Aorta (tissue), 5 donors: ENCODE measurements at places on chromosomes 11 and 22. TPM values are rescaled to one million over a fixed set of nuclear protein-coding genes. Genes with fewer than 3 reads are reported as not detected.

Gene MMP8
- total RNA-seq, result 0.42 TPM

Gene FTH1
- total RNA-seq, result 2,602 TPM

Gene ST14
- total RNA-seq, result 3.6 TPM

Gene ASPHD2
- total RNA-seq, result 2.6 TPM

Gene MPZL2
- total RNA-seq, result 52.7 TPM

Gene CLMP
- 70.9 TPM for total RNA-seq

DNA sequence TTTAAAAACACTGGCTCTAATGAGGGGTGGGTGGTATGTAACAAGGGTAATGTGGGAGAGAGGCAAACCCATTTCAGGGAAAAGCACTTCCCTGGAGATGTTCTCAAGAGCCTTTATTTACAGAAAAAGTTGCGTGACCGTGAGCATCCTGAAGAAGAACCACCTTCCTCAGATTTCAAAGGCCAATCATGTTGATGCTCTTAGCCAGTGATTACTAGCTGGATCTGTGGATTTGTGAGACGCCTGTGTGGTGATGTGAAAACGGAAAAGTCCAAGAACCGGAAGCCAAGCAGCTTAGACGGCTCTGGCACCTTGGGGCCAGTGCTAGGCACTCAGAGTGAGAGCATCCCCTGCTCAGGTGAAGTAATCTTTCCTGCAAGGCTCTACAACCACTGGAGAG lies 12.6 kb upstream of the UBASH3B start:
- H3K36me3 ChIP-seq, result no peaks in the 10 kb centered on the region
- no peak overlapping the region for H3K27ac ChIP-seq
- no peak overlapping the region for H3K4me3 ChIP-seq
- no peaks in the 10 kb centered on the region for H3K4me1 ChIP-seq
- peak; percentile 34 for DNase-seq

DNA sequence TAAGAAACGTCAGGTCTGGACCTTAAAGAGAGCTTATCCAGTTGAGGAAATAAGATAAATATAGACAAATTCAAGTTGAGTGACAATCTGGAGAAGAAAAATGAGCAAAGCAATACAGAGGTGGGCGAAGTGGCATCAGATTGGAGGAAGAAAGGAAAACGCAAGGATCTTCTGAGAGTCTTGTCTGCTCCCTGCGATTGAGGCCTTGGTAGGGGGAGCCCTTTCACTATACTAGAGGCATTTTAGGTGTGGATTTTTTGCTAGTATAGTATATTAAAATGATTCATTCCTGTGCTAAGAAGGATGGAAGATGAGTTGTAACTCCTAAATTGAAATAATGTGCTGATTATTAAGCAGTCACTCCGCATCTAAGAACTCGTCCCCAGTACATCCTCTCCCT lies 8.1 kb downstream of the NUP50 start:
- no peak overlapping the region for H3K4me3 ChIP-seq
- no peak for DNase-seq
- no peaks in the 10 kb centered on the region for H3K4me1 ChIP-seq
- H3K36me3 ChIP-seq, result peaks cover 3% of the 10 kb centered on the region
- H3K27ac ChIP-seq, result no peak overlapping the region
- H3K27me3 ChIP-seq, result no peaks in the 10 kb centered on the region

- no peaks in the 10 kb centered on the region for H3K27me3 ChIP-seq
- no peaks in the 10 kb centered on the region for H3K36me3 ChIP-seq
- peak overlapping the region; percentile 13 for H3K27ac ChIP-seq
- DNase-seq, result no peak
These were observed 7.2 kb downstream of the IRAG1 start for GRCh38 chr11:10686311-10686710.

DNA sequence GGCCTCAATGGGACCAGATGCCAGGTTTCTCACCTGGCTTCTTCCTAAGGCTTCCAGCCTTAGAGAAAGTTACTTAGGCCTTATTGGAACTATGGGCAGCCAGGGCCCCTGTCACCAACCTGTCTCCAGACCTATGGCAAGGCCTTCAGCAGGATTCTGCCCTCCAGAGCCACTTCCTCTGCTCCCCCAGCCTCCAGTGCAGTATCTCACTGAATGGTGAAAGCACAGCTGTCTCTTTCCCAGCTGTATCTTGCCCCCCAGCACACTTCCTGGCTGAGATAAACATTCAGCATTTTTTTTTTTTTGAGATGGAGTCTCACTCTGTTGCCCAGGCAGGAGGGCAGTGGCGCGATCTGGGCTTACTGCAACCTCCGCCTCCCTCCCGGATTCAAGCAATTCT lies 1.5 kb downstream of the SLC2A11 start:
- H3K27me3 ChIP-seq, result no peaks in the 10 kb centered on the region
- H3K4me1 ChIP-seq, result peaks cover 2% of the 10 kb centered on the region
- no peak for DNase-seq
- H3K36me3 ChIP-seq, result no peaks in the 10 kb centered on the region

DNA sequence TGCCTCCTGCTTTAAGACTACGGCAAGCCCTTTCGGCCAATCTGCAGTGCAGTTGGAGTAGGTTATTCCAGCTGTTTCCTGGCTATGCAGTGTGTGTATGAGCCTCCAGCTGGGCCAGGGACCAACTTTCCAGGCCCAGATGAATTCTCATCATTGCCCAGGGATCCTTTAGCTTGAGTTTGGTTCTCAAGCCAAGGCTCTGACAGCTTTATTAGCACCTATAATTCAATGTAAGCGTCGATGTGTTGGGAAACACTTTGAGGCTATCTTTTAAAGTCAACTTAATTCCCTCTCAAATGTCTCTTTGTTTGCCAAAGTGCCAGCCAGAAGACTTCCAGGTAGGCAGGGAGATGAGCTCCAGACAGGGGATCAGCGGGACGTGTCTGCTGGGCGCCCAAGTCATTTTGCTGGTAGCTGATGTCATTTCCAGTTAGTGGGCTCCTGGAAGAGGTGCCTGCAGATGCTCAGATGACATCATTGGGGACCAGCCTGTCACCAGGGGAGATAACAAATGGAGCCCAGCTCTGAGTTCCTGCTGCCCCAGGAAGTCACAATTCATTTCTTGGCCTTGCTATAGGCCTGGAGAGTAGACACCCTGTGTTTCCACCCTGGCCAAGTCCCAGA lies 520.4 kb downstream of the SOX6 start:
- no peaks in the 10 kb centered on the region for H3K4me1 ChIP-seq
- no peak overlapping the region for H3K4me3 ChIP-seq
- no peaks in the 10 kb centered on the region for H3K27me3 ChIP-seq
- DNase-seq, result no peak
- H3K36me3 ChIP-seq, result no peaks in the 10 kb centered on the region

DNA sequence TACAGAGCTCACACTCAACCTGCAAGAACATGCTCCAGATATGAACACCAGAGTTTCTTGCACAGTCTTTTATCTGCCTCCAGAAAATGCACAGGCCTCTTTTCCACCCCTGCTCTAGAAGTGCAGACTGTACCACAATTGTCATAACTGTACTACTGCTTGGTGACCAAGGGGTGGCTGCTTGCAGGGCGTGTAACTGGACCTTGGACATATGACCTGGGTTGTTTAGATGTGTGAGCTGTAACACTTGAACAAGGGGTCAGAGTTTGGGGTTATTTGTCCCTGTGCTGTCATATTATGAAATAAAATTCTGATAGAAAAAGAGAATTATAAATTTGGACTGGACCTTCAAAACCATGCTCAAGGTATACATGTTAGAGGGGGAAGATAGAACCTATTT lies 1185.5 kb downstream of the FAM181B start:
- H3K36me3 ChIP-seq, result no peaks in the 10 kb centered on the region
- DNase-seq, result no peak
- no peak overlapping the region for H3K27ac ChIP-seq

DNA sequence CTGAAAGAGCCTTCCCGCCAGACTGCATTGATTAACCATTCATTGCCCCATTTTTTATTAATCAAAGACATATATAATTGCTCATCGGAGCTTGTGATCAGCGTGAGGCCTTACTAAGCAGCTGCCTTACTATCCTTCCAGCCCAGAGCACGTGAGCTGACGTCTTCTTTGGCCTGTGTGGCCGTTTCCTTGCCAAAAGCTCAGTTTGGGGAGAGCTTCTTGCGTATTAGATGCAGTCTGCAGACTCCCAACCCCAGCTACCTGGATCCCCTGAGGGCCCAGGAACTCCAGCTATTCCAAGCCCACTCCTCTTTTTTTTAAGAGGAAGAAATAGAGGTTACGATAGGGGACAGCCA lies 784 bp upstream of the SLC43A3 start:
- H3K27ac ChIP-seq, result peak overlapping the region; percentile 93
- H3K4me3 ChIP-seq, result no peak overlapping the region
- DNase-seq, result peak; percentile 80

- peak; percentile 66 for DNase-seq
- H3K27ac ChIP-seq, result no peak overlapping the region
- H3K27me3 ChIP-seq, result no peaks in the 10 kb centered on the region
- H3K4me1 ChIP-seq, result no peaks in the 10 kb centered on the region
These were observed 74.9 kb upstream of the HORMAD2 start for GRCh38 chr22:30005213-30005857.

DNA sequence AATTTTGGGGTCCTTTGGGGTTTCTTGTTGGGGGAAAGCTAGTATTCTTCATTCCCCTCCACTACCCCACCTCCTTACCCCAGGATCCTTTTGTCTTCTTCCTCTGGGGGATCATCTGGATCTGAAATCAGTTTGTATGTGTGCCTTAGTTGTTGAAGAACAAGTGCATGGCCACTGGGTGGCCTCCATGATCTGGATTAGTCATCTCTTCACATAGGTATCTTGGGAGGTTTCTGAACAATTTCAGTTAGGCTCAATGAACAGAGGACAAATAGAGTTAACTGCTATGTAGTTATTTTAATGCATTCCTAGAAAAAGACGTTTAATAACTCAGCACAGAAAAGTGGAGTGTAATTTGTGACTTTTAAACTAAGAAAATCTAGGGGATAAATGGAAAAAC lies 7.1 kb upstream of the VWA5A start:
- no peaks in the 10 kb centered on the region for H3K36me3 ChIP-seq
- DNase-seq, result no peak
- no peak overlapping the region for H3K27ac ChIP-seq
- no peaks in the 10 kb centered on the region for H3K4me1 ChIP-seq

- no peaks in the 10 kb centered on the region for H3K27me3 ChIP-seq
- H3K4me3 ChIP-seq, result no peak overlapping the region
- H3K27ac ChIP-seq, result peak overlapping the region; percentile 88
- peak; percentile 25 for DNase-seq
- H3K36me3 ChIP-seq, result no peaks in the 10 kb centered on the region
- peaks cover 3% of the 10 kb centered on the region for H3K4me1 ChIP-seq
These were observed 32.6 kb downstream of the PRDM11 start for GRCh38 chr11:45178890-45179671.

GRCh38 chr22:40053460-40053859 lies 58.7 kb downstream of the FAM83F start:
- no peak overlapping the region for H3K4me3 ChIP-seq
- no peak for DNase-seq
- H3K36me3 ChIP-seq, result peaks cover 2% of the 10 kb centered on the region
- H3K4me1 ChIP-seq, result no peaks in the 10 kb centered on the region

DNA sequence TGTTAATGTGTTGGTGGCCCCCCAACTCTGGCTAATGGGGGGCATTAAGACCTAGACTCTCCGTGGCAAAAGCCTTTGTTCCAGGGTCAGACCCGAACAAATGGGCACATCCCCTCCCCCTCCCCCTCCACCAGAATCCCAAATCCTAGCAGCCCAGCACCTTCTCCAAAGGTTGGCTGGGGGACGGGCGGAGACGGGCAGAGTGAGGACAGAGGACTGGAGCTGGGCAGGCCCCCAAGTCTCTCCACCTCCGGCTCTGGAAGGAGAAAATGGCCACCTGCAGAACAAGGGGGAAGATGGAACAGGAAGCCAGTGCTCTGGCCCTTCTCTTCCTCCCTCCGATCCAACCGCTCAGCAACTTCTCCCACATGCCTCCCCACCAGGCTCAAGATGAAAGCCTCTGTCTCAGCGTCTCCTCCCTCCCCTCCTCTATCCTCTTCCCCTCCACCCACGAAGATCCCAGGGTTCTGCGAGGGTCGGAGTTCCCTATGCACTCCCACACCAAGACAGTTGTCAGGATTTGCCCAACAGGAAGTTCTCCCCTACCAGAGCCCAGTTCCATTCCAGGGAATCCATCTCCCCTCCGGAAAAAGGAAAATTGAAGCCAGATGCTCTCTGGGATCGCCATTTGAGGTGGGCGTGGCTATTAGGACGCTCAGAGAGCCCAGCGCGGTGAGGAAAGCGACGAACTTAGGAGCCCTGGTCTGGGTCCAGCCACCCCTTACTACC lies 20.1 kb downstream of the ADA2 start:
- no peaks in the 10 kb centered on the region for H3K27me3 ChIP-seq
- DNase-seq, result no peak
- no peak overlapping the region for H3K27ac ChIP-seq
- H3K4me1 ChIP-seq, result no peaks in the 10 kb centered on the region

- H3K36me3 ChIP-seq, result no peaks in the 10 kb centered on the region
- peak within 1 kb of the TSS; percentile 77 for H3K4me3 ChIP-seq
- DNase-seq, result no peak
- H3K27me3 ChIP-seq, result no peaks in the 10 kb centered on the region
These were observed at the start of gene VSTM5 for GRCh38 chr11:93850594-93851018. Gene VSTM5 (minus strand): TSS chr11:93850618. CDS start chr11:93850502, 116 bp downstream.

GRCh38 chr11:57588046-57588710 lies 9.3 kb upstream of the SERPING1 start:
- no peak overlapping the region for H3K27ac ChIP-seq
- no peak for DNase-seq
- no peak overlapping the region for H3K4me3 ChIP-seq
- no peaks in the 10 kb centered on the region for H3K4me1 ChIP-seq

DNA sequence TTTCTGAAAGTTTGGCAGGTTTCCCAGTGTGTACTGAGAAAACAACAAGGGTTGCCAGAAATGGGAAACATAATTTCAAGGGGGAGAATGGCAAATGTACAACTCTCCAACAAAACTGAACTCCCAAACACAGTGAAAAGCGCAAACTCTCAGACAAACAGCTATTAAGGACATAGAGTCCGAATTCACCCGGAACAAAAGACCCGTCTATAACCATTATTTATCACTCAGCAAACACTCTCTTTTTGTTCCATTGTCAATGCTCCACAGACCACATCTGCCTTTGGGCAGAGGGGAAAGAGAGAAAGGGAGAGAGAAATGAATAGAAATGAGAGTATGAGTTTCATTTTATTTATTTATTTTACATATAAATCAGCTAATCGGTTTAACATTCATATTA lies 21.7 kb downstream of the KIRREL3 start:
- DNase-seq, result no peak
- H3K36me3 ChIP-seq, result no peaks in the 10 kb centered on the region
- H3K4me3 ChIP-seq, result no peak overlapping the region
- H3K27ac ChIP-seq, result no peak overlapping the region
